ENCODE measurements at places on chromosomes 4 and X. TPM values are rescaled to one million over a fixed set of nuclear protein-coding genes. Genes with fewer than 3 reads are reported as not detected.

The CACNA1F gene
- total RNA-seq = 1.4 TPM

The MAGEA4 gene
- not detected for total RNA-seq

The NKX3-2 gene
- not detected for total RNA-seq

The SOX3 gene
- not detected for total RNA-seq

The EMCN gene
- 53.3 TPM for total RNA-seq

The PPM1K gene
- 36.5 TPM for total RNA-seq

The SSX2B gene
- not detected for total RNA-seq

The CT55 gene
- total RNA-seq = not detected

The USP17L10 gene
- not detected for total RNA-seq

The L1CAM gene
- total RNA-seq = 1.6 TPM

The RAB39B gene
- total RNA-seq = 0.95 TPM

The KCTD8 gene
- total RNA-seq = not detected

The SPON2 gene
- 32.0 TPM for total RNA-seq

The ZNF732 gene
- not detected for total RNA-seq

The POLA1 gene
- total RNA-seq = 12.3 TPM

The RENBP gene
- 57.0 TPM for total RNA-seq

The SHROOM4 gene
- 33.2 TPM for total RNA-seq

The STARD8 gene
- total RNA-seq = 36.5 TPM

The MAGED2 gene
- total RNA-seq = 88.3 TPM

All from lower lobe of right lung (tissue), 2 donors.